ENCODE measurements at places on chromosomes 6 and 20.

GRCh38 chr6:53014063-53014462 lies 19.0 kb upstream of the GSTA4 start:
- DNase-seq = no peak

GRCh38 chr6:157235600-157236039 lies 87.7 kb downstream of the TMEM242 start:
- DNase-seq = peak; percentile 52

GRCh38 chr6:166640342-166641043 lies 13.4 kb upstream of the RPS6KA2 start:
- no peak for DNase-seq

- DNase-seq = no peak
Observed at GRCh38 chr6:42627044-42627443, 63.2 kb downstream of the UBR2 start.

DNA sequence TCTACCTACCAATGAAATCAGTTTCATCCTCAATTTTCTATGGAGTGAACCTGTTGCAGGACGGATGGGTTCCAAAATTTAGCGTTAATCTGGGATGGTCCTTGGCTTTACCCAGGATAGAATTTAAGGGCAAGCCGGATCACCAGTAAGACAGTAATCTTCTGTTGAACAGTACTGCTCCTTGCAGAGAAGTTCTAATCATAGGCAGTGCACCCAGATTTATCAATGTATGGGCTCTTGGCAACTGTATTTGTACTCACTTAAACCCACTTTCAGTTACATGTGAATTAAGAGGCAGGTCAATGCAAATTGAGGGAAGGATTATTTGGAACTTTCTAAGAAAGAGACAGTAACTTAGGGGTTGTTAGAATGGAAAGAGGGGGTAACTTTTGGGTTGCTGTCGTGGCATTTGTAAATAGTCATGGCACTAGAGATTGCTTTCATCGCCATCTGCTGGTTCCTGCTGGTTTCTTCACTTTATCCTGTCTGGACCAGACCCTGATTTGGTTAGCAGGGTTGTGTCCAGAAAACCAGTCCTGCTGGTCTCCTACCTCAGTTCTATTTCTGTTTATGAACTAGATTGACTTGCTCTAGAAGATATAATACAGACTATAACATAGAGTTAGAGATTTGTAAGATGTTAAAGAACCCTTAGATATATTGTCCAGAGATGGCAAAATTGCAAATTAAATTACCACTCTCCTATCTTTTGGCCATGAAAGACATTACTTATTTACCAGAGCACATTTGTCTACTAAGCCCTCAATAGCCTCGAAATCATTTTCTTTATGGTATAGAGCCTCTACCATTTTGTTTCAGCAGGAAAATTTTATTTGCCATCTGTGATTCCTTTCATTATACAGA lies 646.3 kb downstream of the UTRN start:
- DNase-seq = peak; percentile 30

- no peak for DNase-seq
Observed at GRCh38 chr20:50919567-50919966, 11.7 kb downstream of the ADNP start.

DNA sequence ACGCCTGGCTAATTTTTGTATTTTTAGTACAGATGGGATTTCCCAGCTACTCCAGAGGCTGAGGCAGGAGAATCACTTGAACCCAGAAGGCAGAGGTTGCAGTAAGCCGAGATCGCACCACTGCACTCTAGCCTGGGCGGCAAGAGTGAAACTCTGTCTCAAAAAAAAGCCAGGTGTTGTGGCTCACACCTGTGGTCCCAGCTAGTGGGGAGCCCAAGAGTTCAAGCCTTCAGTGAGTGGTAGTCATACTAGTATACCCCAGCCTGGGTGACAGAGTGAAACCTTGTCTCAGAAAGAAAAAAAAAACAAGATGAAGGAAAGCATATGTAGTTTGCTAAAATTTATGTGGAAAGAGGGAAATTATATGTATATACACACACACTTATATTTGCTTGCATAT lies 20.0 kb upstream of the POU5F1 start:
- no peak for DNase-seq

GRCh38 chr6:26197933-26198721 lies 110.9 kb downstream of the HFE start:
- peak; percentile 62 for DNase-seq

- DNase-seq = no peak
Observed at GRCh38 chr6:63584125-63584514, 11.8 kb downstream of the LOC128125822 start.

DNA sequence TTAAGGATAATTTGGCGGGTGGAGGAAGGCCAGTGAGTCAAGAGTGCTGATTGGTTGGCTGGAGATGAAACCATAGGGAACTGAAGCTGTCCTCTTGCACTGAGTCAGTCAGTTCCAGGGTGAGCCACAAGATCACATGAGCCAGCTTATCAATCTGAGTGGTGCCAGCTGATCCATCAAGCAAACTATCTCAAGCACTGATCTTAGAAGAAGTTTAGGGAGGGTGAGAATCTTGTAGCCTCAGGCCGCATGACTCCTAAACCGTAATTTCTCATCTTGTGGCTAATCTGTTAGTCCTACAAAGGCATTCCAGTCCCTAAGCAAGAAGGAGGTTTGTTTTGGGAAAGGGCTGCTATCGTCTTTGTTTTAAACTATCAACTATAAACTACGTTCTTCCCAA lies 954.3 kb downstream of the KIF16B start:
- DNase-seq = no peak

DNA sequence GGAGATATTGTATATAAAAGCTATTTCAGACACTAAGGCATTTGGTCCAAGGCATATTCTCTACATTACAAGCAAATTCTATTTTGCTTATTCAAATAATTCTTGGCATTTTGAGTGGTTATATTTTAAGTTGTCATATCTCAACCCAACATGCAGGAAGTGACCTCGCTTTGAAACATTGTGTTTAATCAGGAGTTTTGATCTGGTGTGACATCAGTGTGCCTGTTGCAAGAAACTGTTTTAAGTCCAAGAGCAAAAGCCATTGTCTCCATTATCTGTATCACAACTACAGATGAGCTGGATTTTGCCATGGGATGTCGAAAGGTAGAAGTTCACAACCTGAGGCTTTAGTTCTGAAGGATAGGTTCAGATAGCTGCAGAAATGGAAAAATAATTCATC lies 509.9 kb upstream of the ID4 start:
- DNase-seq = no peak

DNA sequence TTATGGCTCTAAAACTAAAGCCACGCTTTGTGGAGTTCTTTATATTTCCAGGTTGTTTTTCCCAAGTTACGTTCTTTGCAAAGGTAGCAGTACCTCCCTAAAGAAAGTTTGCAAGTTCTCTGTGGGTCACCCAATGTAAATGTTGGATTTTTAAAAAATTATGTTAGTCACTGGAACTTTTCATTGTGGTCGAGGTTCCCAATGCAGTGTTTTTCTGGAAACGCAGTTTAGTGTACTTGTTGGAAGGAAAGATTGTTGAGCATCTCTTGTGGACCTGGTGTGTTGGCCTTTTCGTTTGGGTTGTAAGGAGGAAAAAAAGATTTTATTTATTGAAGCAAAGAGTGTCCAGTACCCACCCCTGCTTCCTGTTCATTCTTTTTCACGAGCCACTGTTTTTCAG lies 1.4 kb downstream of the TOP1 start:
- no peak for DNase-seq

- no peak for DNase-seq
Observed at GRCh38 chr6:133314947-133315346, 73.8 kb downstream of the EYA4 start.

DNA sequence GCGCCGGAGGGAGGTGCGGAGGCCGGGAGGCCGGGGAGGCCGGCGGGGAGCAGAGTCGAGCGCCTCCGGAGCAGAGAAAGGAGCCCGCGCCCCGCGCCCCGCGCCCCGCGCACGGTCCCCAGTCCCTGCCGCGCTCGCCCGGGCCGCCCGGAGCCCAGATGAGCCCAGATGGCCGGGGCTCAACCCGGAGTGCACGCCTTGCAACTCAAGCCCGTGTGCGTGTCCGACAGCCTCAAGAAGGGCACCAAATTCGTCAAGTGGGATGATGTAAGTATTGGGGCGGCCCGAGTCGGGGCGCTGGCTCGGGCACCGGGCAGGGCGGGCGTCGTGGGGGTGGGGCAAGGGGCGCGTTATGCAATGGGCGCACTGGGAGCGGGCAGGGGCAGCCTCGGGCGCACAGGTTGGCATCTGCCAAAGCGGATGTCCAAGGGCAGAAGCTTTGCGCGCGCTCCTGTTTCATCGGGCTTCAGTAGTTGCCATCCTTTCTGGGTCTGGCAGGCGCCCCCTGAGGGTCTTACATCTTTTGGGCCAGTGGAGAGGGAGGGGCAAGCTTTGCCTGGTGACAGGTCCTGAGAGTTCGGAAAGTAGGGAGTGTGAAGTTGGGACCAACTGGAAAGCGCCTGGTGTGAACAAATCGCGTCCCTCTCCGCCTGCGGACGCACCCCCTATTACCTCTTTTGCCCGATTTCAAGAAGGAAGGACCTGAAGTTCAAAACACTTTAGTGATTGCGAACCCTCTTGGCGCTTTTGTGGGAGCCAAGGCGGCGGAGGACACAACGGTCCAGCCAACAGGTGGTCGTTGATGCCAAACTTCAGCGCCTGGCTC lies 631 bp downstream of the PLCB1 start:
- DNase-seq = no peak

DNA sequence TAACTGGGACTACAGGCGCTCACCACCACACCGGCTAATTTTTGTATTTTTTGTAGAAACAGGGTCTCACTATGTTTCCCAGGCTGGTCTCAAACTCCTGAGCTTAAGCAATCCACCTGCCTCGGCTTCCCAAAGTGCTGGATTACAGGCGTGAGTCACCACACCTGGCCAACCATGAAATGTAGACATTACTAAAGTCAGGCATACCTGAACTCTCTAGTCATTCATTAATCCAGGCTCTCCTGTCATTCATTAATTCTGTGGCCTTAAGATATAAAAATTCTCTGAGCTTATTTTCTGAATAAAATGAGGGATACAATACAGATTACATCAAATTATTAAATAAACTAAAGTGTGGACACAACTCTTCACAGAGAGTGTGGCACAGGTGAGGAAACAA lies 159.7 kb downstream of the GMDS start:
- DNase-seq = no peak

- DNase-seq = no peak
Observed at GRCh38 chr6:108952776-108953486, 104.7 kb downstream of the ARMC2 start.

- DNase-seq = no peak
Observed at GRCh38 chr6:113879186-113880096, 22.3 kb downstream of the MARCKS start.

DNA sequence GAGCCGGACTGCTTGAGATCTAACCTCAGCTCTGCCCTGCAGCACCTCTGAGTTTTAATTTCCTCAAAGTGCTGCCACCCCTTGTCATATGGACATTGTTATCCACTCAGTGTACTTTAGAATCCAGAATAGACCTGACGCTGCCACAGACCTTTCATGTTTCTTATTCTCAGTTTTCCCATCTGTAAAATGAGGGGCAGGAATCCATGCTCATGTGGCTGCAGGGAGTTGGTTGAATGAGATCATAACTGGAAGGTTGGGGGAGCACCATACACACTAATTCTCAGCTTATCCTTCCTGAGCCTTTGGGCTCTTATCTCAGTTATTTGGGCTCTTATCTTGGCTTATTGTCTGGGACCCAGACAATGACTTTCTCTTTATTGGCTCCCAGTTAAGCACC lies 2.3 kb downstream of the PABPC1L start:
- no peak for DNase-seq

GRCh38 chr6:684831-685636 lies 7.9 kb downstream of the EXOC2 start:
- no peak for DNase-seq

DNA sequence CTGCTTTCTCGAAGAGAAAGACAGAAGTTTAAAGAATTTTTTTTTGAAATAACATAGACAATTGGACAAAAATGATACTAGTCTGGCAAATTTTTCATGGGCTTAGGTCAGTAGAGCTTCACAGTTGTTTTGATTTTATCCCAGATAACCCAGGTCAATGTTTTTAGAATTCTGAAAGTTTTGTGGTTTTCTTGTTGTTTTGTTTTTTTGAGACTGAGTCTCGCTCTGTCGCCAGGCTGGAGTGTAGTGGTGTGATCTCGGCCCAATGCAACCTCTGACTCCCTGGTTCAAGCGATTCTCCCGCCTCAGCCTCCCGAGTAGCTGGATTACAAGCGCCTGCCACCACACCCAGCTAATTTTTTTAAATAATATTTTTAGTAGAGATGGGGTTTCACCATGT lies 22.8 kb downstream of the KIF13A start:
- no peak for DNase-seq

DNA sequence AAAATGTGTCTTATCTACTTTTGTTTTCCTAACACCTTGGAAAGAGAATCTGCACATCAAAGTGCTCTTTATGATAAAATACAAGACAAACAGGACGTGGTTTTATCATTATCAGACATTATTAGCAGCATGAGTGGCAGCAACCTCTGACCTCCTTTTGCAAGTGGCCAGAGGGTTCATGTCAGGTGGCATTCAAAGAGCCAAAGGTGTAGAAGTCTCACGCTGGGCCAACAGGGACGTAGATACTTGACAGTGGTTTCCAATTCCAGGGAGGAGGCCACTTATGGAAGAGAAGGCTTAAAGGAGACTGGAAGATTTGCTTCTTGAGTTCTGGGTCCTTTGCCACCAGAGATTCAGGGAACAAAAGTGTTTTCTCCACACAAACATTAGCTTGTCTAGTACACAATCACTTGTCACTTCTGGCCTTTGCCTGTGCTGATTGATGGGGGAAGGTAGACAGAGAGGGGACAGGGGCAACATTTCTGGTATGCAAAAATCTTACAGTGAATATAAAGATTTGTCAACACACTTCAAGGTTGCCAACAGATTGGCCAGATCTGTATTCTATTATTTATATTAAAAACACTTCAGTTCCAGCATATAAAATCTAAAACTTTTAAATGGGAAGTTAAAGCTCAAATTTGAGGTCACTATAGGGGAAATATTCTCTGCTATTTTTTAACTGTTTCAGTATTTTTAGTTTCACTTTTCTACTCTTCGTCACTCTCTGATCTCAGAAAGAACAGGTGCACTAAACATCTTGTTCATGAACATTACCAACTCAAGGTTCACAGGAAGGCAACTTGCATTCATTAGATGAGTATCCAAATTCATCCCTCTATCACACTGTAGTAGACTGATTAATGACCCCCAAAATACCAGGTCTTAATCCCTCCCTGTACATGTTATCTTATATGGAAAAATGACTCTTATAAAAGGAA lies 52.1 kb upstream of the FBXO30 start:
- no peak for DNase-seq
